ENCODE measurements at places on chromosomes 11 and 22. TPM values are rescaled to one million over a fixed set of nuclear protein-coding genes. Genes with fewer than 3 reads are reported as not detected.

The ZBED5 gene
- 45.7 TPM for total RNA-seq

The PRR33 gene
- not detected for total RNA-seq

The MUC2 gene
- total RNA-seq = not detected

- no peak for DNase-seq
Observed at GRCh38 chr11:82776377-82776776, 42.7 kb upstream of the FAM181B start.

DNA sequence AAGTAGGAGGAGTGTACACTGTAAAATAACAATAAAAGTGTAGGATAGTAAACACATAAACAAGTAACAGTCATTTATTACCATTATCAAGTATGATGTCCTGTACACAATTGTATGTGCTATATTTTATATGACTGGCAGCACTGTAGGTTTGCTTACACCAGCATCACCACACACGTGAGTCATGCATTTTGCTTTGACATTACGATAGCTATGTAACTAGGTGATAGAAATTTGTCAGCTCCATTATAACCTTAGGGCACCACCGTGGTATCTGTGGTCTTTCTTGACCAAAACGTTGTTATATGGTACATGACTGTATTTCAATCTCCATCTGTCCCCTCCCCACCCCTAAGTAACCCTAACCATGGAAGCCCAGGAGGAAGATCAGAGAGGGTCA, 1.1 kb downstream of the DNAL4 start:
- no peak for DNase-seq

Measured in CD8-positive, alpha-beta memory T cell (primary cell).